ENCODE measurements at places on chromosomes 6 and 20.
A peak's percentile ranks its signal among the peaks of the same experiment; 100 is the strongest.

DNA sequence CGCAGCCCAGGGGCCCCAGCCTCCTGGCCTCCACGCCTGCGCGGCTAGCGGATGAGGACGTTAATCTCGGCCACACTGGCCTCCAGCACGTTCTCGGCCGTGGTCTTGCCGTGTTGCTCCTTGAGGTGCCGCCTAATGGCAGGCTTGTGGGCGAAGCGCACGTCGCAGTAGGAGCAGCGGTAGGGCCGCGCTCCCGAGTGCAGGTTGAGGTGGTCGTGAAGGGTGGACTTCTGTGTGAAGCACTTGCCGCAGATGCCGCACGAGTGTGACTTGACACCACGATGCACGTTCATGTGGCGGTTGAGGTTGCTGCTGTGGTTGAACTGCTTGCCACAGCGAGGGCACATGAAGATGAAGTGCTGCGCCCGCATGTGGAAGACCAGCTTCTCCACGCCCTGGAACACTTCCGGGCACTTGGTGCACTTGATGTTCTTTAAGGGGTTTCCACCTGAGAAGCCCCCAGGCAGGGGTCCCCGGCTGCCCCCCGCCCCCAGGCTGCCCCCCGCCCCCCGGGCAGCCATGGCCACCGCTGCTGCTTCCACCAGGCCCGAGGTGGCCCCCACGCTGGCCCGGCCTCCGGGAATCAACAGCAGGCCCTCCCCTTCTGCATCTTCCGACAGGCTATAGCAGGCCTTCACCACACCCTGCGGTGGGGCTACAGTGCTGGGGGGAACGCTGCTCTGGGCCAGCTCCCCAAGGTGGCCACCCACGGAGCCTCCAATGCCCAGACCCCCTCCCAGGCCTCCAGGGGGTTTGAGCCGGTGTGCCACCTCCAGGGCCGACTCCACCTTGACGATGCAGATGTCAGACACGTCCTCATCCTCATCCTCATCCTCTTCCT, 1.8 kb downstream of the ZBTB12 start:
- no peak for DNase-seq

DNA sequence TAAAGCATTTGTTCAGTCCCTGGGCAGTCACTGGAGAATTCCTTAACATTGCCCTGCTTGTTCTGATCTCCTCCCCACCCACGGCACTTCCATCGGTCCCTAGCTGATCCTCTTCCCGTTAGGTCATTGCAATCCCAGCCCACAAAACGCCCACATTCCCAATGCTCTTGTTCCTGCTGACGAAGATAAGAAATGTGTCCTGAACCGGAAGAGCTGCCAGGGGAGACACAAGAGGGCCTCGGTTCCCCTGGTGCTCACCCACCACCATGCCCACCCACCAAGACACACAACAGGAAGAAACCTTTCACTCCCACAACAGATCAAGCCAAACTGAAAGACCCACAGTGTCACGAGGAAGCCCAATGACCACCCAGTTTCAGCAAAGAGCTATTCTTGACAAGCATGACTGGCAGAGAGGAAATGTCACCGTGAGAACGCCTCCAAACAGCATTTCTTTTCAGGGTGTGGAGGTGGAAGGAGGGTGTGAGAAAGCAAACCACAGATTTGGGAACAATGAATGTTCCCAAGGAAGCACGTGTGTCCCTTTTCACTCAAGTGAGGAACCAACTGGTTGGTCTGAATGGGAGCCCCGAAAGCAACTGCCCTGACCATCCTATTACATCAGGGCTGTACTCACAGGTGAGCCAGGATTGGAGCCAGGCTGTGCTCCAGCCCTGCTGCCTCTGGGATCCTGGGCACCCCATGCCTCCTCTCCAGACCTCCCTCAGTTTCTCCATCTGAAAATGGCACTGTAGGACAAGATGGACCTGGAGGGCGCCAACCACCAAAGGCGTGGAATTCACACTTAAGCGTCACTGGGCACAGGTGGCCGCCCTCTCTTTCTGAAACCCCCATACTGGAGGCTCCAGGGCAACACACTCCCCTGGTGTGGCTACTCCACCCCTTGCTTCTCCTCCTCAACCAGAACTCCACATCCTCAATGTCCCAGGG, 97.5 kb downstream of the ZMYND8 start:
- DNase-seq: peak; percentile 82

DNA sequence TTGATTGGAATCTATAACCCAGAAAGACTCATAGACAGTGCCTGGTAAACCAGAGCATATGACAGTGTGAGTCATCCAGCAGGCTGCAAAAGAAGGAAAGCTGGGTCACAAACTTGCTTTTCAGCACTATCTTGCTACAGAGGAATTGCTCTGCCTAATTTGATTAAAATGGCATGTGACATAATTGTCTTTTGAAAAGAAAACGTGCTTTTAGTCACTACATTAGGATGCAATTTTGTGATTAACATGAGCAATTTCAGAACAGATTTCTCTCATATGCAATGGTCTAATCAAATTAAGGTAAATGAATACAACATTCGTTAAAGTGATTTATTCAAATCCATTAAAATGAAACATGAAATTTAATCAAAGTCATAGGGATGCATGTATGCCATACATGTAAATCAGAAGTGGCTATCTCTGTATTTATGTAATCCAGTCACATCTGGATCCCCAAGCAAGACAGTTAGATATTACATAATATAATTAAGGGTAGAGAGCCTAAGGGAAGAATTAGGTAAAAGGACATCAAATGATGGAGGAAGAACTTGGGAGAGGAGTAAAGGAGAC, 400.0 kb upstream of the HTR1E start:
- DNase-seq: no peak

DNA sequence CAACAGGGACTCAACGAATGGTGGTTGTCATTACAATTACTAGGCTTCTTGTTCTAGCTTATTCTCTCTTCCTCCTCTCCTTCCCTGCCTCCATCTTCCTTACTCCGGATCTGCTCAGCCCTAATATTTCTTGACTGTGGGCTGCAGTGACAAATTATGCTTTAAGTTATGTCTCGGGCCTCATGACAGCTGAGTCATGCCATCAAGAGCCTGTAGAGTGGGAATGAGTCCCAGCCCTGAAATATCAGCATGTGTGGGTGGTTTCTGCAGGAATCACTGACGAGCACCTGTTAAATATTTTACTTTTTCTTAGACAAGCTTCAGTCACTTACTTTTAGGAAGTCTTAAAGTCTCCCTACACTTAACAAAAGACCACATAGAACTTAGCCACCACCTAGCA, 83.1 kb upstream of the CBLN4 start:
- DNase-seq: no peak

GRCh38 chr20:32513031-32513866, 71.9 kb downstream of the NOL4L start:
- DNase-seq: no peak

DNA sequence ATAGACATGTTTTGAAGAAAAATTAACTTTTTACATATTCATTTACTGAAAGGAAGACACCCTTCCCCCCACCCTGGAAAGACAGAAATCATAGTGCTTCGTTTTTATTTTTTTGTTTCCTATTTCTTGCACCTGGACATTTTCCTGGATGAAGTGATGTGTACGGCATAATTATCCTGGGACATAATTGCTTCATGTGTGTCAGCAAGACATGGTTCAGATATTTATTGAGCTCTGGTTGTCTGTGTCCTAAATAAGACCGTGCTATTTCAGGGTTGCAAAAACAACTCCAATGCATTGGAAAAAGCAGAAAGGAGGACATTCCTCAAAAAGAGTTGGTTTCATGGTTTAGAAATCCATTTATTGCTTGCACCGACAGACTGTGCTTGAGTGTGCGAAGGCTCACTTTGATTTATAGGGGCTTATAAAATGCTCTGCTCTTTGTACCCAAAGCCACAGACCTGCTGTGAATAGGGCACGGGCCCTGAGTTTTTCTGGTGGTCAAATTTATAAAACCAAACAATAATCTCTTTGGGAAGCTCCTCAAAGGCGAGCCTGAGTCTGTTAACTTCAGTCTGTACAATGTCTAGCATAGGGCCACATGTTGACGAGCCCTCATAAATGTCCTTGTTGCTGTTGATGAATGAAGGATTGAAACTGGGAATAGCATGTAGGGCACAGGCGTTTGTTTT, 179.5 kb downstream of the SOX4 start:
- no peak for DNase-seq

- no peak for DNase-seq
Observed at GRCh38 chr20:53081916-53082863, 110.0 kb downstream of the TSHZ2 start.

- no peak for DNase-seq
Observed at GRCh38 chr20:50218987-50219435, 28.4 kb downstream of the CEBPB start.

GRCh38 chr6:88730611-88731011, 232.8 kb downstream of the RNGTT start:
- DNase-seq: no peak

GRCh38 chr6:30543821-30544220, 12.5 kb downstream of the GNL1 start:
- no peak for DNase-seq

DNA sequence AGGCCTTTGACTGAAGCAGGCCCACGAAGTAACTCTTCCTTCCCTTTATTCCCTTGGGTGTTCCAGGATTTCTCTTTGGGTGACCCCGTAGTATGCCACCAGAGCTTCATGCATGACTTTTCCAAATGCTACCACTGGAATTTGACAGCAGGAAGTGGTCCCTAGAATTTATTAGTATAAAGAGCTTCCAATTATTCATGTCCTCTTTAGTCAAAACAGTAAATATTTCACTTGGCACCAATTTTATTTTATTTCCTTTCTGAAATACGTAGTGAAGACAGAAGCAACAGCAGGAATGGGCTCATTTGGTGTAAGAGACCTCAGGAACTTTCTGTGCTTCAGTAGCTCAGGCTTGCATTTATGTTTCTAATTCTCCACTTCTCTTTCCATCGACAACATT, 151.3 kb downstream of the LCA5 start:
- no peak for DNase-seq

- no peak for DNase-seq
Observed at GRCh38 chr20:1697592-1697991, 40.0 kb upstream of the SIRPG start.

GRCh38 chr6:152117156-152118133, 310.0 kb downstream of the ESR1 start:
- DNase-seq: no peak

DNA sequence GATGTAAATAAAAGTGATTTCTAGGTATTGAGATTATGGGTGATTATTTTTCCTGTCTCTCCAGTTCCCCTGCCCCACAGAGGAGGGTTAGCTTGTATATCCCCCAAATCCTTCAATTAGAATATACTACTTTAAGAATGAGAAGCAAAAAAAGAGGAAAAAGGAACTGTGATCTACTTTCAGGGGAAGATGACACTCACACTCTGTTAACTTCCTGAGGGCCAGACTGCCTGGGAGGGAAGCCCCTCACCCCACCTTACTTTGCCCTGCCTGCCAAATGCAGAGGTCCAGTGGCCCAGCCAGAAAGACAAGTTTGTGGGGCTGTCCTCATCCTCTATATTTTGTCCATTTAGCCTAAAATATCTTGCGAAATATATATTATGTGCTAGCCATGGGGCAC, 9.2 kb upstream of the LY86 start:
- no peak for DNase-seq

DNA sequence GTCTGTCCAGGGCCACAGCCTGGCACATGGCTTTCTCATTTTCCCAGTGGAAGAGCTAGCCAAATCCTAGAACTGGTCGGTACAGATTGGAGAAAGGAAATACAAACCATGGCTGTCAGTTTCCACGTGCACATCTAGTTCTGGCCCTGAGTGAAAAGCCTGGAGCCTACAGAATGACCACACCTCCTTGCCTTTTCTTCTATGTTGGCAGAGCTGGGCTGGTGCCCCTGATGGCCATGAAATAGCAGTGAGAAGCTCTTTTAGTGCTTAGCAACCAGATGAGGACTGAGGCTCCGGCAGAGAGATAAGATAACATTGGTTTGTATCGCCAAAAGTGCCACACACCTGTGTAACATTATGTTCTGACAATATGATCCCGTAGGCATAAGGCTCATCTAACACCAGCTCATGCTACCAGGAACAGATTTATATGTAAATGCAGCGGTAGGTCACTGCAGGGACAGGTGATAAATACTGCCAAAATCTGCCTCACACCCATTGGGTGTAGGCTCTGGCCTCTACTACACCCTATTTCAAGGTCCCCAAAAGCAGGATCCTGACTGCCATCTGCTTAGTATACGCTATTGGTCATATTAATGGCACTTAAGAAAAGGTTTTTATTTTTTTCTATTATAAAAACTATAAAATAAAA, 39.9 kb upstream of the TBC1D7 start:
- no peak for DNase-seq

GRCh38 chr20:62382306-62383198, 4.4 kb upstream of the RPS21 start:
- no peak for DNase-seq

DNA sequence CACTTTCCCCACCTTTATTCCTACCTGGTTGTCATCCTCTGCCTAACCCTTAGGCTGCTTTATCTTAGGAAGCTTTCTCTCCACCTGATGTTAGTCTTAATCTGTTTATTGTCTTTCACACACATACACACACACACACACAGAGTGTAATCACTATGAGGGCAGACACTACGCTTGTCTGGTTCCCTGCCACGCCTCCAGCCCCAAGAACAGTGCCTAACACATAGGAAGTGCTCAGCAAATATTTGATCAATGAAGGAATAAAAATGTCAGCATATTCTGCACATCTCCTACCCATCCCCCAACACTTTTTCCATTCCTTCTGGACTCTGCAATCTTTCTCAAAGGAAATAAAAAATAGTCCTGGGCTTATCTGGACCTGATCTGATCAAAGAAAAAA, 51.1 kb upstream of the NFATC2 start:
- no peak for DNase-seq

- DNase-seq: no peak
Observed at GRCh38 chr6:139175389-139175948, 40.6 kb downstream of the HECA start.

DNA sequence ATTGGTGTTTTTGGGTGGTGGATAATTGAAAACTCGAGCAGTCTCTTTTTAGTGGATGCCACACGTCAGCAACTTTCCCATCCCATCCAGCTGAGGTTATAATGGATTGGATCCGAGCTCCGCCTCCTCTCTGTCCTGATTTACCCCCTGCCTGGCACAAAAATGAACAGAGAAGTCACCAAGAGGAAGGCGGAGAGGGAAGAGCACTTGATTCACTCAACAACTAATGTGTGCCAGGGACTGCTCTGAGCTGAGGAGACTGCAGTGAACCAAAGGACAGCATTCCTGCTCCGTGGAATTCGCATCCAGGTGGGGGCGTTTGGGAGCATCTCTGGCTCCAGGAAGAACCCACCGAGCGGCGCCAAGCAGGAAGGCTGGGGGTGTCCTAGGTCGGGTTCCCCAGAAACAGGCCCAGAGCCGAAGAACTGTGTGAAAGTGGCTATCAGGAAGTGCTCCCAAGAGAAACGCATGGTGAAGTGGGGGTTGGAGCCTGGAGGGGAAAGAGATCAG, 95.8 kb upstream of the NAA20 start:
- no peak for DNase-seq

Data from coronary artery (tissue), 2 donors.